ENCODE measurements at places on chromosomes 12 and 14. TPM values are rescaled to one million over a fixed set of nuclear protein-coding genes. Genes with fewer than 3 reads are reported as not detected.

ASCL1 gene
- not detected for total RNA-seq

RNASE3 gene
- not detected for total RNA-seq

PRDM4 gene
- total RNA-seq = 19.3 TPM

C12orf54 gene
- not detected for total RNA-seq

TPH2 gene
- not detected for total RNA-seq

TMEM119 gene
- not detected for total RNA-seq

LUM gene
- total RNA-seq = not detected

CLEC7A gene
- not detected for total RNA-seq

SLC4A8 gene
- total RNA-seq = 1.1 TPM

FAM90A1 gene
- total RNA-seq = 0.27 TPM

GRCh38 chr12:126389220-126389841 is 1324.1 kb downstream of the AACS start:
- no peaks in the 10 kb centered on the region for H3K27me3 ChIP-seq
- no peak overlapping the region for H3K27ac ChIP-seq
- H3K4me3 ChIP-seq = no peak overlapping the region
- no peaks in the 10 kb centered on the region for H3K36me3 ChIP-seq
- no peak for DNase-seq

- H3K27me3 ChIP-seq = no peaks in the 10 kb centered on the region
- H3K4me1 ChIP-seq = peaks cover 5% of the 10 kb centered on the region
- H3K4me3 ChIP-seq = no peak overlapping the region
- no peaks in the 10 kb centered on the region for H3K36me3 ChIP-seq
- H3K27ac ChIP-seq = no peak overlapping the region
- no peak for DNase-seq
These were observed 39.8 kb upstream of the NPAS3 start for GRCh38 chr14:32898876-32899275.

DNA sequence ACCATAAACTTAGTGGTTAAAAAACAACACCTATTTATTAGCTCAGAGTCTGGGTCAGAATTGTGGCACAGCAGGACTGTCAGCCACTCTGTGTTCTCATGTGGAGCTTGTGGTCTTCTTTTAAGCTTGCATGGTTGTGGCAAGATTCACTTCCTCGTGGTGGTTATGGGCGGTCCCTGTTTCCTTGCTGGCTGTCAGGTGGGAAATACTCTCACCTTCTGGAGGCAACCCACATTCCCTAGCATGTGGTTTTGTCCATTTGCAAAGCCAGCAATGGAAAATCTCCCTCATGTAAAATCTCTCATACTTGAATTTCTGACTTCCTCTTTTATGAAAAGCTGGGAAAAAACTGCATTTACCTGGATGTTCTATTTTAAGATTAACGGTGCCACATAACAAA is 229.8 kb downstream of the ALX1 start:
- peaks cover 2% of the 10 kb centered on the region for H3K4me1 ChIP-seq
- H3K27ac ChIP-seq = no peak overlapping the region
- no peak for DNase-seq
- H3K36me3 ChIP-seq = no peaks in the 10 kb centered on the region
- H3K4me3 ChIP-seq = no peak overlapping the region
- H3K27me3 ChIP-seq = no peaks in the 10 kb centered on the region

GRCh38 chr12:12216349-12217017 is 50.4 kb downstream of the LRP6 start:
- no peak overlapping the region for H3K27ac ChIP-seq
- peaks cover 17% of the 10 kb centered on the region for H3K27me3 ChIP-seq
- H3K4me3 ChIP-seq = no peak overlapping the region
- H3K4me1 ChIP-seq = peaks cover 7% of the 10 kb centered on the region
- DNase-seq = no peak

GRCh38 chr12:104522985-104523722 is 66.4 kb downstream of the CHST11 start:
- H3K27ac ChIP-seq = no peak overlapping the region
- H3K4me3 ChIP-seq = no peak overlapping the region
- DNase-seq = no peak
- peaks cover 76% of the 10 kb centered on the region for H3K4me1 ChIP-seq
- H3K27me3 ChIP-seq = no peaks in the 10 kb centered on the region
- H3K36me3 ChIP-seq = peaks cover 5% of the 10 kb centered on the region

DNA sequence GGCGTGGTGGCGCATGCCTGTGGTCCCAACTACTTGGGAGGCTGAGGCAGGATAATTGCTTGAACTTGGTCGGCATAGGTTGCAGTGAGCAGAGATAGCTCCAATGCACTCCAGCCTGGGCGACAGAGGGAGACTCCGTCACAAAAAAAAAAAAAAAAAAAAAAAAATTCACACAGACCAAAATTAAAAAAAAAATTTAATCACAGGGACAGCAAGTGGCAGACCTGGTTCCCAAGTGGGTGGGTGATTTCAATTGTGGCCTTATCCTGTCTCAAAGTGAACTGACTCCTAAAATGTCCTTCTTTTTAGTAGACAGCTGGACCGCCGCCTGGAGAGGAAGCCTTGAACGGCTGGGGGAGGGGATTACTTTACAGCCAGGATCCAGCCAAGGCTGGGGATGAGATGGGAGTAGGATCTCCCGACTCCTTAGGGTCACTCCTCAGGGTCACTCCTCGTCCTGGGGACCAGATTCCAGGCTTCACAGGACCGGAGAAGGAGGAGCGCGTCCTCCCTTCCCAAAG is 1.5 kb upstream of the KCNH3 start:
- H3K36me3 ChIP-seq = no peaks in the 10 kb centered on the region
- H3K27ac ChIP-seq = no peak overlapping the region
- peaks cover 9% of the 10 kb centered on the region for H3K4me1 ChIP-seq
- H3K4me3 ChIP-seq = peak overlapping the region; percentile 67
- DNase-seq = no peak
- peaks cover 22% of the 10 kb centered on the region for H3K27me3 ChIP-seq

GRCh38 chr12:3083241-3083920 is 6.2 kb downstream of the TSPAN9 start:
- no peak for DNase-seq
- no peak overlapping the region for H3K27ac ChIP-seq
- no peaks in the 10 kb centered on the region for H3K4me1 ChIP-seq
- H3K27me3 ChIP-seq = peaks cover 1% of the 10 kb centered on the region
- no peak overlapping the region for H3K4me3 ChIP-seq

GRCh38 chr12:24991209-24992049 is 42.5 kb upstream of the BCAT1 start:
- no peaks in the 10 kb centered on the region for H3K27me3 ChIP-seq
- H3K27ac ChIP-seq = no peak overlapping the region
- no peak overlapping the region for H3K4me3 ChIP-seq
- no peaks in the 10 kb centered on the region for H3K4me1 ChIP-seq
- no peak for DNase-seq
- H3K36me3 ChIP-seq = no peaks in the 10 kb centered on the region

DNA sequence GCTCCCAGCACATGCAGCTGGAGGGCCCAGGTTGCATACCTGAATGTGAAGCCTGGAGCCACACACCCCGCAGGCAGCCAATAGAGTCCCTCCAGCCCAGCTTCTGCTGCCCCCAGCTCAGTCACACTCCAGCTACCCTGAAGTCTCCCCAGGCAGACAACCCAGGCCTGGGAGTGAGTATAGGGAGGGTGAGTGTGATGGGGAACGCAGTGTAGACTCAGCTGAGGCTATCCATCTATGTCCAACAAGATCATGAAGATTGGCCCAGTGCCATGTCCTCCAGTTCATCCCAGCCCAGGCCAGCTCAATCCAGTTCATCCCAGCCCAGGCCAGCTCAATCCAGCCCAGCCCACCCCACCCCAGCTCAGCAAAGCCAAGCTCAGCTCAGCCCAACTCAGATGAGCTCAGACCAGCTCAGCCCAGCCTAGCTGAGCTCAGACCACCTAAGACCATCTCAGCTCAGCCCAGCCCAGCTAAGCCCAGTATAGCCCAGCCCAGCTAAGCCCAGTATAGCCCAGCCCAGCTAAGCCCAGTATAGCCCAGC is 330.4 kb downstream of the TMEM121 start:
- peak overlapping the region; percentile 69 for H3K27ac ChIP-seq
- H3K4me1 ChIP-seq = peaks cover 48% of the 10 kb centered on the region
- no peaks in the 10 kb centered on the region for H3K27me3 ChIP-seq
- DNase-seq = no peak

DNA sequence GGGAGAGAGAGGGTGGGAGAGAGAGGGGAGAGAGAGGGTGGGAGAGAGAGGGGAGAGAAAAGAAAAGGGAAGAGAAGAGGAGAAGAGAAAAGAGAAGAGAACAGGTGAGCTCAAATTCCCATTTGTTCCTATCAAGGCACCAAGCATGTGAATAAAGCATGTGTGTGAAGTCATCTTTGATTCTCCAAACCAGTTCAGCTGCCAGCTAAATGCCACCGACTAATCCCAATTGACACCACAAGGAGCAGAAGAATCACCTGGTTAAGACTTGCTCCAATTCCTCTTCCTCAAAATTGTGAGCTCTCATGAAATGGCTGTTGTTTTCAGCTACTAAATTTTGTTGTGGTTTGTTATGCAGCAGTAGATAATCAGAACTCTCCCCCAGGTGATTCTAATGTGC is 188.9 kb downstream of the TMX1 start:
- no peaks in the 10 kb centered on the region for H3K4me1 ChIP-seq
- H3K27me3 ChIP-seq = peaks cover 25% of the 10 kb centered on the region
- H3K4me3 ChIP-seq = no peak overlapping the region
- H3K36me3 ChIP-seq = no peaks in the 10 kb centered on the region
- no peak for DNase-seq

GRCh38 chr12:95701722-95702418 is 88.7 kb downstream of the NTN4 start:
- H3K27ac ChIP-seq = no peak overlapping the region
- no peaks in the 10 kb centered on the region for H3K27me3 ChIP-seq
- H3K36me3 ChIP-seq = no peaks in the 10 kb centered on the region
- H3K4me3 ChIP-seq = no peak overlapping the region
- no peaks in the 10 kb centered on the region for H3K4me1 ChIP-seq

- H3K27ac ChIP-seq = no peak overlapping the region
- no peak overlapping the region for H3K4me3 ChIP-seq
- H3K36me3 ChIP-seq = no peaks in the 10 kb centered on the region
- peaks cover 19% of the 10 kb centered on the region for H3K27me3 ChIP-seq
- H3K4me1 ChIP-seq = peaks cover 5% of the 10 kb centered on the region
These were observed 74.3 kb upstream of the ARID2 start for GRCh38 chr12:45655186-45655585.
